ENCODE measurements at places on chromosomes 1 and 21. TPM values are rescaled to one million over a fixed set of nuclear protein-coding genes. Genes with fewer than 3 reads are reported as not detected.
A peak's percentile ranks its signal among the peaks of the same experiment; 100 is the strongest.

DNA sequence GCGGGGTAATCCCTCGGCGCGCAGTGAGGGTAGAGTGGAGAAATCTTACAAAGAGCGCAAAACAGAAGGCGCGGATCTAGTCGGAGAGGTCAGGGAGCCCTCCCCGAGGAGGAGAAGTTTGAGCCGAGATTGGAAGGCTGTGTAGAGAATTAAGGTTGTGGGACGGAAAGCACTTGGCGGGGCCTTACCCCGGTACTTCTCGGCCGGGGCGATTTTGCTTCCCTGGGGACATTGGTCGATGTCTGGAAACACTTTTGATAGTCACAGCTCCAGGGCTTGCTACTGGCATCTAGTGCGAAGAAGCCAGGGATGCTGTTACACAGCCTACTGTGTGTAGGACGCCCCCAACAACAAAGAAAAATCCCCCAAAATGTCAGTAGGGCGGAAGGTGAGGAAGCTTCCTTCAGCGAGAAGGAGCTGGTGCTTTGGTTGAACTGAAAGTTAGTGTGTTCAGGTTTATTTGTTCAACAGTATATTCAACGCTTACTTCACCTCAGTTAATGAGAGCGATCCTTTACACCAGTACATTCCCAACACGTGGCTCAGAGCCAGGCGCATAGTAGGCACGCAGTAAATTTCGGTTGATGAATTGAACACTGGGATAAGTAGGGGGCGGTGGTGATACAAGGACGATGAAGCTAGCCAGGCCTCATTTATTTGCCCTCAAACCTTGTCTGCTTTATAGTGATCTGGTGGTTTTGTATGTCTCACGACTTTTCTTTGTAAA is 807 bp downstream of the CEP85 start:
- DNase-seq = peak; percentile 26

CEP170 gene
- 66.5 TPM for polyA plus RNA-seq

GRCh38 chr21:46097336-46098293 is at the start of gene COL6A2:
TSS of gene COL6A2 (plus strand) at chr21:46098112.
- peak; percentile 42 for DNase-seq

DNA sequence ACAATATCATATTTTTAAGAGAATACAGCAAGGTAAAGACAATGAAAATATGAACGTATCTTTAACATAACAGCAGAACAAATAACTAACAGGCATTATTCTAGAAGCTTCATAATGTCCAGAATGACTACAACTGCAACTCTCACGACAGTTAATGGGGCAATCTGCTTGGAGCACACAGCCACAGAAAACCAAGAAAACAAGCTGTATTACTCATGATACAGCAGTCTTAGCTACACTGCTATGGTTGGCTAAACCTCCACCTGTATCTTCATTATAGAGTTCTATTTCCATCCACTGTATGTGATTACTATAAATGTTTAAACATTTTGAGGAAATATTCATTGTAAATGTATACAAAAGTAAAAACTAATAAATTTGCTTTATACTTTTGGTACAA is 139.9 kb downstream of the DPYD start:
- DNase-seq = no peak

PDC gene
- polyA plus RNA-seq = 0.10 TPM

- no peak for DNase-seq
Measured at GRCh38 chr1:183417772-183418491, at the start of gene NMNAT2. TSS of gene NMNAT2 (minus strand) at chr1:183418380. CDS start at chr1:183418267, 113 bp downstream.

DNA sequence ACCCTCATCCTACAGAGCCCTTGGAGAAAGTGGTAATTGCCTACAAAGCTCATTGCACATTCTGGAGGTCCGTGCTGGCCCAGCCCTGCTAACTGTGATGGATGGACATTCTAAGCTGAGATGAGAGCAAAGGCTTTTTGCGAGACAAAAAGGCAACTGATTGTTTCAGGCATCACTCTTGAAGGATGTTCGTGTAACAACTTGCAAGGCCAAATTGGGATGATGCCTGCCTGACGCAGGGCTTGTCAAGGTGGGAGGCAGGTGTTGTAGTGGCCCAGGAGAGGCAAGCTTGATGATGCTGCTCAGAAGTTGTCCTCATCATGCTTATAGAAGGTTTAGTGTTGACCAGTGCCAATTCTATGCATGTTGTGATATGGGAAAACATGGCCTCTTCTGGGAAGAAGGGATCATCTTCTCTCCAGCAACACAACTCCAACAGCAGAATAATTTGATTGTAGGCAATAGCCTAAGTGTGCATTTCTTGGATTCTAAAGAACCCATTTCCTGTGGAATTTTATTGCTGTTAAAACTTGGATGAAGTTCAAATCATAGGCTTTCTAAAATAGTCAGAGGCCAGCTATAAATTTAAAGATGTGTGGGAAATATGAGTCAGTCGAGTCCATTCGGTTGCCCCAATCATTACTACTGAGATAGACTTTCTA is 102.5 kb upstream of the COA6 start:
- DNase-seq = no peak

DNA sequence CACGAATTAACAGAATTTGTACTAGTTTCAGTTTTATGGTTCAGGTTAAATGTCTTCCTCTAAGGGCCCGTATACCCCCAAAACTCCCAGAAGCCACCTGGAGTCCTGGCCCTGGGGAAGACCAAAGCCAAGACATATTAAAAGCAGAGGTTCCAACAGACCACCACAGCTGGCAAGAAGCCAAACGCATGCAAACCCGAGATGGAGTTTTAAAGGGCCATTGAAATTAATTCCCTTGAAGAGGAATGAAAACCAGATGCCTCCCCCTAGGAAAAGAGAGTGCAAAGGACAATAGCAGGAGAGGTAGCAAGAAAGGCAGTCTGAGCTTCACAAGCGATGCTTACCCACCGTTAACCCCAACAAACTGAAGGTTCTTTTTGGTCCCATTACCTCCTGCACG is 48.1 kb downstream of the KANK4 start:
- DNase-seq = no peak

RAB7B gene
- polyA plus RNA-seq = 3.1 TPM

DNA sequence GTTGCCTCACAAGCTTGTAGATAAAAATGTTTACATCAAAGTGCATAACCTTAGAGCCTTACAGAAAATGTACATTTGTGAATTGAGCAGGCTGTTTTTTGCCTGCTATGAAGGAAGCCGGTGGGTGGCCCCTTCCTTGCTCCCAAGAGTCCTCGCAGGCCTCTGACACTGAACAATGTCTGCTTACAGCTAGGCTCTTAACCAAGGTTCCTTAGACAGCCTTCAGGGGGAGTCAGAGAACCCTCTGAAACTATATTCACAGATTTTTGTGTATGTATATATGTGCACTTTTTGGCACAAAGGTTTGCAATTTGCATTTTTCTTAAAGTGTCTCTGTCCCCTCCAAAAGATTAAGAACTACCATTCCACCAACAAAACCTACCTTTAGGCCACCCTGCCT is 282.6 kb downstream of the BARHL2 start:
- DNase-seq = no peak

TMEM52 gene
- polyA plus RNA-seq = 1.7 TPM

DNA sequence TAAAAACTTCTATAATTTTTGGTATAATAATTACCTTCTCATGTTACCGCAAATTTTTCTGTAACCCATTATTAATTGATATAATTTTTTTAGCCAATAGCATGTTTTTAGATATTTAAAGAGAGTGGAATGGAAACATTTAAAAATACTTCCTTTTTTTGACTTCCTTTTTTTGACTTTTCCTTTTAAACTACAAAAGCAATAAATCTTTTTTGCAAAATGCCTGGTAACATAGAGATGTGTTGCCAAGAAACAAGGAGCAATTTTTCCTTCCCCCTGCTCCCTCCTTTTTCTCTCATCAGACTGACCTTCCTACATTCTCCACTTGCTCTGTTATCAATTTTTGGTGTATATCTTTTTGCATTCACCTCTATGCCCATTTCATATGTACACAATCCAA is 666.2 kb downstream of the ADGRL2 start:
- no peak for DNase-seq

Measured in right renal pelvis (tissue), 4 donors.